Caco-2 (cell line): ENCODE measurements at places on chromosomes 1 and 21. TPM values are rescaled to one million over a fixed set of nuclear protein-coding genes. Genes with fewer than 3 reads are reported as not detected.

- DNase-seq = no peak
- no peak overlapping the region for H3K4me3 ChIP-seq
- no peaks in the 10 kb centered on the region for H3K4me1 ChIP-seq
- no peaks in the 10 kb centered on the region for H3K27me3 ChIP-seq
Measured at GRCh38 chr1:219051547-219051946, 122.1 kb upstream of the LYPLAL1 start.

DNA sequence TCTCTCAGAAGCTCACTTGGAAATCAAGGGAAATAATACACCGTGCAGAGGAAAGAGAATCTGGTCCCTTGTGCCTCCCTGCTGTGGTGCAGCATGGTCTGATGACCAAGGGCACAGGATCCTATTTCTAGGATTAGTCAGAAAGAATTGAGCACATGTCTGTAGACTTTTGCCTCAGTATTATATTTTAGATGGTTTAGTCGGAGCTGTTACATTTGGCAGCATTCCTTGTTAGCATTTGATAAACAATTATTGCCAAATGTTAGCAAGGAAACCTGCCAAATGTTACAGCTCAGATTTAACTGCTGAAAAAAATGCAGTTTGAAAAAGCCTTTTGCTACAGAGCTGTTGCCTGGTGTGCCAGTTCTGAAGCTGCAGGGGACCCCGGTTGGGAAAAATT is 183.5 kb upstream of the DPYD start:
- H3K27me3 ChIP-seq = no peaks in the 10 kb centered on the region
- no peak overlapping the region for H3K4me3 ChIP-seq
- H3K36me3 ChIP-seq = no peaks in the 10 kb centered on the region
- H3K27ac ChIP-seq = no peak overlapping the region

- no peak overlapping the region for H3K27ac ChIP-seq
- no peaks in the 10 kb centered on the region for H3K27me3 ChIP-seq
- peaks cover 10% of the 10 kb centered on the region; the same call in 1 of the 2 replicates for H3K4me1 ChIP-seq
Measured at GRCh38 chr1:225896494-225896893, 7.5 kb upstream of the LEFTY1 start.

GRCh38 chr1:31985430-31985829 is 28.2 kb upstream of the KHDRBS1 start:
- no peaks in the 10 kb centered on the region for H3K4me1 ChIP-seq
- H3K27me3 ChIP-seq = no peaks in the 10 kb centered on the region
- H3K4me3 ChIP-seq = no peak overlapping the region
- no peak for DNase-seq

DNA sequence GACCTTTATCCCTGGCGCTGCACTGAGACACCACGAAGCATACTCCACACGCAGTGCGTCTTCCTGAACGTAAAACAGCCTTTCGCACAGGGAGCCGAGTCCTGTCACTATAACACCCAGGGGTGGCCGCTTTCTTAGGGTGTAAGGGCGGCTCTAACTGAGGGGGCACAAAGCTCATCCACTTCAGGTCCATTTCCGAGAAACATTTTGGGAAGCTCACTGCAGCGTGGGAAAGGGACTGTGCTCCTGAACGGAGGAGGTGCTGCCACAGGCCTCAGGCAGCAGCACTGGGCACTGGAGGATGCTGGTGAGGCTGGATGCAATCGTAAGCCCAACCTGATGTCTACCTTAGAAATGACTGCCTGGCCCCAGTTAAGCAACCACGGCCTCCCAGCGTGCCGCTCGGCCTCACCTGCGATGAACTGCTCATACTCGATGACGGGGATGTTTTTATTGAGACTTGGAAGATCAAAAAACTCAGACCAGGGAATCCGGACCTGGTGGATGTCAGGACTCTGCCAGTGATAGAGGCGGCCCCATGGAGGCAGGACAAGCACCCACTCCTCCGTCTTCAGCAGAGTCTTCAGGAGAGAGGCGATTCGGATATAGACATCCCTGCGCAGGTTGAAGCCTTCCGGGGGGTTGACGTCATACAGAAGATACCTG is 2.3 kb downstream of the POFUT2 start:
- H3K27me3 ChIP-seq = no peaks in the 10 kb centered on the region
- no peak overlapping the region for H3K4me3 ChIP-seq
- no peak overlapping the region for H3K27ac ChIP-seq
- no peak for DNase-seq
- no peaks in the 10 kb centered on the region; the same call in 1 of the 2 replicates for H3K4me1 ChIP-seq

DNA sequence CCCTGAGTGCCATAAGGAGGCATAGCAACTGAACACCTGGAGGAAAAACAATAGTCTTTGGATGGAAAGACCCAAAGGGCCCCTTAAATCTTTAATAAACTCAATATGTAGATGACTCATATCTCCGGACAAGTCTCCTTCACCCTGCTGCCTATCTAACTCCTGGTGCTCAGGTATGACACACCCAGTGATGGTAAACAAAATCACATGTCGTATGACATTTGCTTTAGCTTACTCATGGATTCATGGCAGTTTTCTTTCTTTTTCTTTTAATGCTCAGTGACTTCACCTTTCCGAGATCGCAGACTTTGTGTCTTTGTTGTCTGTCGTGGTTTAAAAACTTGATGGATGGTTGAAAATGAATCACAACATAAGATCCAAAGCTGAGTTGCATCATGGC is 208.5 kb upstream of the PROX1 start:
- no peak overlapping the region for H3K27ac ChIP-seq
- no peaks in the 10 kb centered on the region for H3K36me3 ChIP-seq

- H3K27me3 ChIP-seq = no peaks in the 10 kb centered on the region
- H3K4me1 ChIP-seq = peaks cover 6% of the 10 kb centered on the region
- no peak for DNase-seq
- H3K36me3 ChIP-seq = no peaks in the 10 kb centered on the region
Measured at GRCh38 chr1:11738783-11739182, 2.8 kb downstream of the AGTRAP start.

DNA sequence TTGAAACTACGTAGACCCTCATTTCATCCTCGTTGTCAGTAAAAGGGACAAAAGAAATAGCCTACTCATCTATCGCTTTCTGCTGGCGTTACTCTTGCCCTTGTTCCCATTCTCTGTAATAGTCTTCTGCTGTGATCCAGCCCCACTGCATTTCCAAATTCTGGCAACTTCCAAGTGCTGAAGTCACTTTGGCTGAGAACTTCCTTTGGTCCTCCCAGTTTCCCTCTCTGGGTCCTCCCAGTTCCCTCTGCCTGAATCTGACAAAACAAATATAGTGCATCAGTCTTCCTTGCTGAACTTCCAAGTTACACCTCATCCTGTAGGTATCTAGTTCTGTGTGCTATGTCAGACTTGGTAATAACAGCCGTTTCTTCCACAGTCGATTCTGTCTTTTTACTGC is 47.0 kb upstream of the PLA2G4A start:
- H3K36me3 ChIP-seq = no peaks in the 10 kb centered on the region
- no peak for DNase-seq
- no peaks in the 10 kb centered on the region for H3K4me1 ChIP-seq
- H3K27me3 ChIP-seq = no peaks in the 10 kb centered on the region

SESN2 gene
- 33.2 and 34.5 TPM in 2 replicates for total RNA-seq

GBP7 gene
- not detected in 2 replicates for total RNA-seq

S100A14 gene
- total RNA-seq = 510 and 624 TPM in 2 replicates

ADGRL4 gene
- not detected in 2 replicates for total RNA-seq

FAM131C gene
- 0.41 and 0.44 TPM in 2 replicates for total RNA-seq
